Cardiac fibroblast (primary cell): ENCODE measurements at places on chromosomes 1 and 21.

GRCh38 chr1:200640373-200640962 is 19.9 kb upstream of the KIF14 start:
- no peak for DNase-seq

GRCh38 chr21:37459575-37459974 is 93.0 kb downstream of the DYRK1A start:
- peak; percentile 38 for DNase-seq

DNA sequence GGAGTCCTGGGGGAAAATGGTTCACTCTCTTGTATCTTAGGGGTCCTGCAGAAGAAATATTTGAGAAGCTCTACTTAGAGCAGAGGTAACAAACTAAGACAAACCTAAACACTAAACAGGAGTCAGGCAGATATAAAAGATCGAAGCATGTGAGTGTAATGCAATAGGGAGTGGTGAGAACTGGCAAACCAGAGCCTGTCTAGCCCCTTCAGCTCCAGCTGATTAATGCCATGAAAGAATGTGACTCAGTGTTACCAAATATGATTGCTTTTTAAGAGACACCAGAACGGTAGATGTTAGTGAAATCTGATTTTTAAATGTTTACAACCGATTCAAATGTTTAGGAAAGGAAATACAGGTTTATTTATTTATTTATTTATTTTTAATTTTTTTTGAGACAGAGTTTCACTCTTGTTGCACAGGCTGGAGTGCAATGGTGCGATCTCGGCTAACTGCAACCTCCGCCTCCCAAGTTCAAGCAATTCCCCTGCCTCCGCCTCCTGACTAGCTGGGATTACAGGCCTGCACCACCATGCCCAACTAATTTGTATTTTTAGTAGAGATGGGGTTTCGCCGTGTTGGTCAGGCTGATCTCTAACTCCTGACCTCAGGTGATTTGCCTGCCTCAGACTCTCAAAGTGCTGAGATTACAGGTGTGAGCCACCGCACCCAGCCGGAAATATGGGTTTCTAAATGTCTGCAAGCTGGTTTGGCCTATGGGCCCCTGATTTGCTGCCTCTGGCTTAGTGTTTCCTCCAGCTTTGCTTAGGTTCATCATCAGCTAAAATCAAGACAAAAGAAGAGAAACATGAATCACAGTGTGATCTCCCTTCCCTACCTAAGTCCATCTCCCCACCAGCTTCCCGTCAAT is 12.2 kb downstream of the TXNIP start:
- no peak for DNase-seq

DNA sequence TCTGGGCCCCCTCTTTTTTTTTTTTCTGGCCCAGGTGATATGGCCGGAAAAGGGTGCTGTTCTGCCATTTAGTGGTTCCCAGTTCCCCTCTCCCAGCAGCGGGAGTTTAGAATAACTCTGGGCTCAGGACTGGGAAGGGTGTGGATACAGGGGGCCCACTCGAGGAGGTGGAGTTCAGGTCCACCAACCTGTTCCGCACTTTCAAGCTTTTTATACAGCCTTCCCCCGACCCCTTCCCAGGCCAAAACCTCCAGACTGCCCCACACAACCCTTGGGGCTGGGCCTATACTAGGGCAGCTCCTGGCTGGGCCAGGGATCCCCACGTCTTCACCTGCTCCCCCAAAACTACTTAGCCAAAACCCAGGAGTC is 402 bp downstream of the PLEKHG5 start:
- no peak for DNase-seq

GRCh38 chr1:16727190-16728111 is 12.9 kb upstream of the RNU1-4 start:
- peak; percentile 19 for DNase-seq

DNA sequence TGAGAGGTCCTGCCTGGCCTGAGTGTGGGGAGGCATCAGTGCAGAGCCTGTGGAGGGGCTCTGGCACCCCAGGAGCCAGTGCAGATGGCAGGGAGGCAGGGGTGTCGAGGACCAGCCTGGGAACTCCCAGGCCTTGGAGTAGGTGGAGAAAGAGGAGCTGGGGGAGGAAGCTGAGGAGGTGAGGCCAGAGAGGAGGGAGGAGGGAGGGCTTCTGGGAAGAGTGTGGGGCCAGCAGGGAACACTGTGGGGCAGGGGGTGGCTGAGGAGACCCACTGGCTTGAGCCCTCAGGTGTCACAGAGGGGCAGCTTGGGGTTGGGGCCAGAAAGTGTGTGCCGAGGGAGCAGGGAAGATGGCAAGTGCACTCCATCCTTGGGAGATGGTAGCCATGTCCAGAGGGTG is 3.8 kb downstream of the COQ8A start:
- no peak for DNase-seq

GRCh38 chr1:42034426-42034825 is 115.7 kb upstream of the HIVEP3 start:
- DNase-seq, result no peak

DNA sequence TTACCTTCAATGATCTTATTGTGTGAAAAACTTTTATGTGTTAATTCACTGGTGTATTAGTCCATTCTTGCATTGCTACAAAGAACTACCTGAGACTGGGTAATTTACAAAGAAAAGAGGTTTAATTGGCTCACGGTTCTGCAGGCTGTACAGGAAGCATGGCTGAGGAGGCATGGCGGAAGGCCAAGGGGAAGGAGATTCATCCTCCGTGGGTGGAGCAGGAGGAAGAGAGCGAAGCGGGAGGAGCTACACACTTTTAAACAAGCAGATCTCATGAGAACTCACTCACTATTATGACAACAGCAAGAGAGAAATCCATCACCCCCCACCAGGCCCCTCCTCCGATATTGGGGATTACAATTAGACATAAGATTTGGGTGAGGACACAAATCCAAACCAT is 44.2 kb upstream of the RGS7 start:
- peak; percentile 53 for DNase-seq

GRCh38 chr1:159900086-159900680 is at the start of gene CFAP45:
TSS of gene CFAP45 (minus strand) at chr1:159900165. CDS start at chr1:159900098, 67 bp downstream.
- peak; percentile 75 for DNase-seq

DNA sequence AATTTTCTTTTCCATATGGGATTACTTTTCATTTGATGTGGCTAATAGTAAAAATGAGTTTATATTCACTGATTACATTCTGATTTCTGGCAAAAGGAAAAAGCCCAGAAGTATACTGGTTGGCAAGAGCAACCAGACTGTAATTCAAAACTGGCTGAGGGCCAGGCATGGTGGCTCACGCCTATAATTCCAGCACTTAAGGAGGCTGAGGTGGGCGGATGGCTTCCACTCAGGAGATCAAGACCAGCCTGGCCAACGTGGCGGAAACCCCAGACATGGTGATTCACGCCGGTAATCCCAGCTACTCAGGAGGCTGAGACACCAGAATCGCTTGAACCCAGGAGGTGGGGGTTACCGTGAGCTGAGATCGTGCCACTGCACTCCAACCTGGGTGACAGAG is 14.5 kb downstream of the SYT11 start:
- peak; percentile 62 for DNase-seq

DNA sequence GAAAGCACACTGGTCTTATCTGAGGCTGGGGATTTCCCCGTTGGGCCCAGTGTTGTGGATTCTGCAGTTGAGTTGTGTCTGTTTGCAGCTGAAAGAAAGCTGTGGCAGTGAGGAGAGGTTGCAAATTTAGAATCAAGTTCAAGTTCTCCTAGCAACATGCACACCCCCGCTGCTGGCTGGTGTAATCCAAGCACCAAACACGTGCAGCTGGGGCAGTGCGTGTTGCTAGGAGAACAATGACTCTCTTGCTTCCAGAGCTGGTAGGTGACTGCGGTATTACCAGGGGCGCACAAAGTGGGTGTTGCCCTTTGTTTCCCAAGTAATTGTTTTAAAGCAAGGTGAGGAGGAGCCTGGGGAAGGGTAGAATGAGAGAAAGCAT is 91.5 kb downstream of the IER5 start:
- DNase-seq, result peak; percentile 65

DNA sequence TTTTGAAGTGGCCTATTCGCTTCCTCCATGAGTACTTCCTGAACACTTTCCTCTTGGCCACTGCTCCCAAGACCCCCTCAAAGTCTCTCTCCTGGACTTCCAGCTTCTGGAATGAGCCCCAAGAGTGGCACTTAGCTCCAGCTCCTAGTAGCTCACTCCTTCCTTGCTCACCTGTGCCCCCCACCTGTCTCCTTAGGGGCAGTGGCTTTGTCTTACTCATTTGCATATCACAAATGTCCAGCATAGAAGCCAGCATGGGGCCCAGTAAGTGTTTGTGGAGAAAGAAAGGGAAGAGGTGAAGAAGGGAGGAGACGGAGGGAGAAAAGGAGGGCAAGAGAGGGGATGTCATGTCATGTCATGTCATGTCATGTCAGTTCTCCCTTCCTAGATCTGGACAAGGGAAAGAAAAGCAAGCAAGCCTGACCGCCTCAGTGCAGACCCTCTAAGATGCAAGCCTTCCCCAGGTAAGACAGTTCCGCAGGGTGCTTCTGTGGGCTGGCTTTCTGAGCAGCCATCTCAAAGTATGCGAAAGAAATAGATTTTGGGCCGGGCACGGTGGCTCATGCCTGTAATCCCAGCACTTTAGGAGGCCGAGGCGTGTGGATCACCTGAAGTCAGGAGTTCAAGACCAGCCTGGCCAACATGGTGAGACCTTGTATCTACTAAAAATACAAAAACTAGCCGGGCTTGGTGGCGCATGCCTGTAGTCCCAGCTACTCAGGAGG is 6.9 kb upstream of the MX1 start:
- DNase-seq, result no peak

DNA sequence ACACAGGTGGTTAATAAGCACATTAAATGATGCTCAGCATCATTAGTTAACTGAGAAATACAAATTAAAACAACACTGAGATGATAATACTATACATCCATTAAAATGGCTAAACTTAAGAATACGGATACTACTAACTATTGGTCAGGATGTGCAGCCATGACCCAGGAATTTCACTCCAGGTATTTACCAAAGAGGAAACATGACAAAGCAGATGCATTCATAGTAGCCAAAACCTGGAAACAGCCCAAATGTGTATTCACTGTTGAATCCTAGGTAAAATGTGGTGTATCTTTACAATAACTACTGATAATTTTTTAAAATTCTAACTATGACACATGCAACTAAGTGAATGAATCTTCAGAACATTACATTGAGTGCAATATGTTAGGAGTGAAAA is 73.0 kb downstream of the PTPRC start:
- DNase-seq, result peak; percentile 14

- no peak for DNase-seq
These were observed 6.7 kb upstream of the ANKRD65 start for GRCh38 chr1:1427820-1428148.

- DNase-seq, result peak; percentile 59
These were observed 37.5 kb upstream of the LAMC2 start for GRCh38 chr1:183148599-183148998.

GRCh38 chr1:116448785-116449385 is 75.8 kb downstream of the ATP1A1 start:
- DNase-seq, result peak; percentile 63

- no peak for DNase-seq
These were observed 34.4 kb downstream of the ALPL start for GRCh38 chr1:21543598-21543997.

GRCh38 chr1:93815366-93816110 is 63.5 kb downstream of the DNTTIP2 start:
- no peak for DNase-seq

DNA sequence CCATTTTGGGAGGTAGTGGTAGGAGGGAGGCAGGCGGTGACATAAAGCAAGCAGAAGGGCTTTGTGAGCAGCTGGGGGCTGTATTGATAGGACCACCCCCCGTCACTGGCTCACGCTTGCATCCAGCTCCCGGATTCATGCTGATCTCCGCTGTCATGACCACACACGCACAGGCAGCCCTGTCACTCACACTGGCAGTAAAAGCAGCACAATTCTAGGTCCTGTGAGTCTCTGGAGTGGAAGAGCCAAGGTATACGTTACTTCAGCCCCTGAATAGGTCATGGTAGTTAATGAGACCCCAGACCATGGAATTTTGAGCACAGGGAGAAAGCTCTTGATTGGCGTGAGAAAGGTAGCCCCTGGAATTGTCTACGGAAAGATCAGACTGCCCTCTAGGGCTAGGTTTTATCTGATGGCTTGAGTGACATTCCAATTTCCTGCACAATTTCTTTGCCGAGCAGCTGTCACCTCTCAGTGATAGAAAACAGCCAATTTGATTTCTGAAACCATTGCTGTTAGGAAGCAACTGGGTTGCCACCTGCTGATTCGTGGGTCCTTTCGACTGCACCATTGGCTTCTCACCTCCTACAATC is 5.4 kb downstream of the OR2B11 start:
- no peak for DNase-seq

DNA sequence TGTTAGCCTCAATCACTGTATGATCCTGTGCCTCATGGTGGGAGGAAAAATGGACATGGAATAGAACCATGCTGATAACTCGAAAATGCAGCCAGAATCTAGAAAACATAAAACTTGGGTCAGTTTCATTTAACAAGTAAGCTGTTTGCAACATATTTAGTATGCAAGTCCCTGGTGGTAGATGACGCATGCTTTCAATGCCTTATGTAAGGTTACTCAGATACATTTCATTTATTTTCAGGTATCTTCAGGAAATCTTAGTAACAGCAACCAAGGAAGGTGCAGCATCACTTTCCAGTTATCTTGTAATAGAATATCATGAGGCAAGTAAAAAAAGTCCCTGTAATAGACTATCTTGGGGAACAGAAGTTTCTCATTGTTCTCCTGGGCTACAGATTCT is 92.9 kb downstream of the RYR2 start:
- DNase-seq, result no peak

- DNase-seq, result no peak
These were observed 46.3 kb upstream of the VAV3 start for GRCh38 chr1:108011295-108011694.

GRCh38 chr1:94925004-94925403 is 1.9 kb downstream of the CNN3 start:
- DNase-seq, result peak; percentile 44
